A673 (cell line): ENCODE measurements at places on chromosomes 2 and 18. TPM values are rescaled to one million over a fixed set of nuclear protein-coding genes. Genes with fewer than 3 reads are reported as not detected.

The AMER3 gene
- not detected in 2 replicates for total RNA-seq

The SCN2A gene
- 0.73 and 0.79 TPM in 2 replicates for total RNA-seq

The PAX8 gene
- total RNA-seq = 3.1 and 3.2 TPM in 2 replicates

The OTOF gene
- total RNA-seq = not detected in 2 replicates

The OTOS gene
- not detected in 2 replicates for total RNA-seq

The BCS1L gene
- total RNA-seq = 70.6 and 74.1 TPM in 2 replicates
